Glomerular endothelial cell (primary cell): ENCODE measurements at places on chromosomes 6 and 20. TPM values are rescaled to one million over a fixed set of nuclear protein-coding genes. Genes with fewer than 3 reads are reported as not detected.

The ELOVL2 gene
- total RNA-seq, result not detected in 2 replicates

The MYMX gene
- total RNA-seq, result 2.2 TPM in 1 of 2 replicates, not detected in the other

The KCNK16 gene
- total RNA-seq, result not detected in 2 replicates

The SNPH gene
- 11.6 and 12.2 TPM in 2 replicates for total RNA-seq

The SEC23B gene
- total RNA-seq, result 31.3 and 41.4 TPM in 2 replicates

The PLCB4 gene
- total RNA-seq, result 4.3 and 5.9 TPM in 2 replicates

The CLPSL2 gene
- total RNA-seq, result not detected in 2 replicates
